ENCODE measurements at places on chromosomes 5 and 9.

GRCh38 chr5:109076741-109077140 is 329.0 kb downstream of the FER start:
- no peak for DNase-seq

- DNase-seq: no peak
These were observed 528.2 kb upstream of the DAP start for GRCh38 chr5:11289208-11289607.

- DNase-seq: no peak
These were observed 90.0 kb upstream of the GDNF start for GRCh38 chr5:37929791-37930190.

- no peak for DNase-seq
These were observed 172.8 kb upstream of the FSTL4 start for GRCh38 chr5:133785182-133785581.

GRCh38 chr5:73282923-73283322 is 109.9 kb downstream of the TMEM174 start:
- no peak for DNase-seq

DNA sequence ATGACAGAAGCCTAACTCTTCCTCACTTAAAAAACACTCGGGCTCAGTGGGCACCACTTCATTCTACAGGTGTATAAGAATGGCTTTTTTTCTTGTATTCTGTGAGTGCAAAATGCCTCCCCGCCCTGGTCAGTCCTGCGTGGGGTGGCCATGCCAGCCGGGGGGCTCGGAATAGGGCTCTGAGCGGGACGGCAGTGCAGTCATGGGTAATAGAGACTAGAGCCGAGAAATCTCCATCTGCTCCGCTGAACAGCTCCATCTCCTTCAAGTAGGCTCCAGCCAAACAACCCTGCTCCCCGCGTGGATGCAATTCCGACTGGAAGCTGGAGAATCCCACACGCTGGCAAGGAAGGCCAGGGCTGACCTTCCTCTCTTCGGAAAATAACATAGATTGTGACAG is 317.0 kb upstream of the IRX4 start:
- no peak for DNase-seq

DNA sequence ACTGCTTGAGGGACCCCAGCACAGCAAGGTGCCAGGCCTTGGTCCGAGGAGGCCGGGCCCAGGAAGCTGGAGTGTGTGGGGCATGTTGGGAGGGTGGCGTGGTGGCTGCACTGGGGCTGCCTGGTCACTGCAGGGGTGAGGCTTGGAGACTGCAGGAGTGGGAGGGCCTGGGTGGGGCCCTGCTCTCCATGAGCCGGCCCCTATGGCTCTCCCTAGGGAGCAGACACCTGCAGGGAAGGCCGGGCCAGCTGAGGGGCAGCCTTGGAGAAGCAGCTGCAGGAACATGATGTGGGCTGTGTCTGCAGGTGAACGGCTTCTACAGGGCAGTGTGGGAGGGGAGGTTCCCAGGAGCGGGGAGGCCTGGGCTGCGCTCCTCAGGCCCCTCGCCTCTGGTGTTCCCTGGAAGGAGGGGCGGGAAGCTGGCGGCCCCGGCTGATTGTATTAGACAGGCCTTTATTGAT is 41.7 kb upstream of the TMEM250 start:
- peak; percentile 21 for DNase-seq

DNA sequence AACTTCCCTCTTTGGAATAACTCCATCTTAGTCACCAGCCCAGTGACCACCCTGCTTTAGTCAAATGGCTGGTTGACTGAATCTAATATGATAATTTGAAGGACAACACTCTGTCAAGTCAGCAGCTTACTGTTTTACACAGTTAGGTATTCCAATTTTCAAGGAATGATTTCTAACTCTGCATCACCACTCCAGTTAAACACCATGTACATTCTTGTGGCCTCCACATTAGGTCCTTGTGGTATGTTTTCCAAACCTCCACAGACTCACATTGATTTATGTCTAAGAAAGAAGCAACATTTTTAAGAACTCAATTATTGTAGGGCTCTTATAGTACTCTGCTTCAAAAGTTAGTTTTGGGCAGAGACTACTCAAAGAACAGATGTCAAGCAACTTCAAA is 110.7 kb downstream of the TLE1 start:
- no peak for DNase-seq

DNA sequence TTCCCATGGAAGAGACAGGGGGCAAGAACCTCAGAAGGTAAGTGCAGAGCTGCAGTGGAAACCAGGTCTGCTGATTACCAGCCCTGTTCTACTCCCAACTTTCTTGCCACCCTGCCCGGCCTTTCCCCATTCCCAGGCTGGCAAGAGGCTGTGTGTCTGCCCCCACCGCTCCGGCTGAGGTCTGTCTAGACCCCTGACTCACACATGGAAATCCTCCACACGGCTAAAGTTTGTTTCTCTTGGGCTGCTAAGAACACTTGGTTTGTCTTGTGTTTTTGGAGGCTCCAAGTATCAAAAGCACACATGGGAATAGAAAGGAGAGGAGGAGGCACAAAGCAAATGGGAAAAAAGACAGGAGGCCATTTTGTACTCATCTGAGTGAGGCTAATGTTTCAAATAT is 168.3 kb downstream of the GABBR2 start:
- no peak for DNase-seq

DNA sequence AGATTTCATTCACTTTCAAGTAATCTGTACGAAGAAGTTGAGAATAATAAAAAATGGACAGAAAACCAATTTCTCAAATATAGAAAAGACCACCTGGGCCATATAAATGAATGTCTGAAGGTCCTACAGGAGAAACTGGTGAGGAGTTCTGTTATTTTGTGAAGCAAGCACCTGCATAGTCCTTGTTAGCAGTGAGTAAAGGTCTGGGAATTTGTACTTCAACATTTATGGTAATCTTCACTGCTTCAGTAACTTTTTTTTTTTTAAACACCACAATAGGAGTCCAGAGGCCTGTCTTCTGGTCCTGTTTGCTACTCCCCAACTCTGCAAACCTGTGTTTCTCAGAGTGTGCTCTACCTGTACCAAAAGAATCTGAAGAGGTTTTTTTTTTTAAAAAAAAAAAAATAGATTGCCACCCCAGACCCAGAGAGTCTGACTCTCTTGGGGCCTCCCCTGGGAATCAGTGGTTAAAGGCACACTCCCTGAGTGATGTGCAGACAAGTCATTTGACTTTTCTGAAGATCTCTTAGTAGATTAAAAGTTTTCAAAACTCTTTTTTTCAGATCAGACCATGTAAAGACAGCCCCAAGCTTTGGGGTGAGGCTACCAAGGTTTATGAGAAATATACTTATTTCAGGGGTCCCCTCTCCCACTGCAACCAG is 55.5 kb downstream of the FAM81B start:
- DNase-seq: no peak

Data from BE2C (cell line).